T1000 (cell line): ENCODE measurements at places on chromosomes 1 and 21.

GRCh38 chr21:14321042-14321441 is 61.9 kb downstream of the HSPA13 start:
- DNase-seq = no peak

DNA sequence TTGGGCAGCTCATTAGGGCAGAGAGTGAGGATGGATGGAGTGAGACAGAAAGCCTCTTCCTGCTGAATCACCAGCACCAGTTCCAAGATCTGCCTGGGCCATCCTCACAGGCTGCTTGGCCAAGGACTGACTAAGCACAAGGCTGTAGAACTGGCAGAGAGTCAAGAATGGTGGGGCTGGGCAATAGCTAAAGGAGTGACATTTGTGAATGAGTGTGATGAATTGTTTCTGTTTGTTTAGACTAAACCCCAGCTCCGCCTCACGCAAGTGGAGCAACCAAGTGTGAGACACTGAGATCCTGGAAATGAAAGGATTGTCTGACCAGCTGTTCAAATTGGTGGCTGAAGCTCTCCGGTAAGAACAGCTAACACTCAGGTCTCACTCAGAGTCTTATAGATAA is 38.6 kb downstream of the BRINP2 start:
- DNase-seq = peak; percentile 74

DNA sequence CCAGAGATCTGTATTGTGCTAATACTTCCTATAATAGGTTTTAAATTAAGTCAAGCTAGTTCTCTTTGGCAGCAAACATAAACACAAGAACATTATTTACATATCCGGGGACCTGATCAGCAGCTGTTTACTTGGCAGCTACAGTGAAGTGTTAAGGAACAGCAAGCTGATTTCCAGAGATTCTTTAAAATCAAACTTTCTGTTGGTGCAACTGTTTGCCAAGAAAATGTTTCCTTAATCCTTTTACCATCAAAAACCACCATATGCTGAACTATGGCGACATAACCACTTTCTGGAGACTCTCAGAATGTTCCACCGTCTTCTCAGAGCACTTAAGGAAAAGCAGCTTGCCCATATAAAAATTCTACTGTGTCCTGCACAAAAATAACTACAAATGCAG is 107.0 kb upstream of the KRTAP19-8 start:
- no peak for DNase-seq

GRCh38 chr1:245600658-245601057 is 445.9 kb downstream of the KIF26B start:
- no peak for DNase-seq

- DNase-seq = no peak
Observed at GRCh38 chr1:154527192-154527591, 25.0 kb upstream of the SHE start.
